ENCODE measurements at places on chromosomes 7 and 10.

- DNase-seq = peak; percentile 18
Observed at GRCh38 chr7:40733578-40733977, 598.8 kb downstream of the SUGCT start.

DNA sequence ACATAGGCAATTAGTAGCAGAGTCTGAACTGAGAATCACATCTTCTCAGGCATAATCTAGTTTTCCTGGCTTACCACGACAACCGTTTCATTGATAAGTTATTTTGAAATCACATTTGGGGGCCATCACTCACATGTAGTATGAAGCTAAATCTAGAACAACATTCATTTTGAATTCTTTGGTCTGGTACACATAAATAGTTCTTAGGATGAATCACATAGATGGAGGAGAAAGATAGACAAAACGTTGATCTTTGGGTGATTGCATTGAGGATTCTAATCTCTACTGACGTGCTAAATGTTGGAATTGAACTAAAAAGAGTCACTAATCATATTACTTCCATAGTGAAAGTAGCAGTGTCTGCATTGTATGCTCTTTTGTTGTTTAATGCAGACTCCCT is 1022.6 kb downstream of the LRMDA start:
- no peak for DNase-seq

GRCh38 chr7:27992755-27993493 is 187.7 kb downstream of the JAZF1 start:
- no peak for DNase-seq

GRCh38 chr10:98169379-98169778 is 34.9 kb downstream of the R3HCC1L start:
- DNase-seq = no peak

GRCh38 chr10:71747039-71747531 is 26.2 kb downstream of the VSIR start:
- DNase-seq = no peak

GRCh38 chr7:137122145-137122544 is 221.4 kb downstream of the PTN start:
- DNase-seq = no peak

DNA sequence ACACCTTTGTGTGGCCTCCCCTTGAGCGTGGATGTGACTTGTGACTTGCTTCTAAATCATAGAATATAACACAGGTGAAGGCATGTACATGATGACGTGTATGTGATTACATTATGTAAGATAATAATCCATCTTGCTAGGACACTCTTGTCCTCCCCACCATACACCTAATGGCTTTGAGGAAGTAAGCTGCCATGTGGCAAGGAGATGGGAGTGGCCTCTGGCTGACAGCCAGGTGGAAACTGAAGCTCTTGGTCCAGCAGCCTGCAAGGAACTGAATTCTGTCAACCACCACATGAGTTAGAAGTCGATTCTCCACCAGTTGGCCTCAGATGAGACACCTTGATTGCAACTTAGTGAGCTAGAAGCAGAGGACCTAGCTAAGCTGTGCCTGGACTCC is 67.4 kb upstream of the ELN start:
- DNase-seq = peak; percentile 29
